ENCODE measurements at places on chromosomes 13 and 19.

GRCh38 chr13:48266701-48267639, 34.0 kb downstream of the ITM2B start:
- no peak for DNase-seq

DNA sequence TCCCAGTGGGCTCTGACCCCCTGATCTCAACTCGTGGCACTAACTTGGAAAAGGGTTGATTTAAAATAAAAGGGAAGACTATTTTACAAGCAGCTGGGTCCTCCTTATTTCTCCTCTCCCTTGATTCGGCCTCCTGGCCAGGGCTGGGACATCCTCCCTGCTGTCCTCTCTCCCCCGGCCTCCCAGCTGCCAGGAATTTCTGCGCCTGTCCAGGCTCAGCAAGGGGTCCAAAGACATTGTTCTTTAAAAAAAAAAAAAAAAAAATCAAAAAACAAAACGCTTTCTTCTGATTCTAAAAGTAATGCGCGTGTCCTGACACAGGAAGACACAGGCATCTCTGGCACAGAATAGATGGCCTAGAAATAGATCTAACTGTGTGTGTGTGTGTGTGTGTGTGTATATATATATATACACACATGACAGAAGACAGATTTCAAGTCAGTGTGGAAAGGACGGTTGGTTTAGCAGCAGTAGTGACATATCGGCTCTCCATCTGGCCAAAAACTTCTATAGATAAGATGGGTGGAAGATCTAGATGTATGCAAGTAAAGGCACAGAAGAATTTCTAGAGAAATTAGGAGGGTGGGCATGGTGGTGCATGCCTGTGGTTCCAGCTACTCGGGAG, 12.3 kb upstream of the LENG8 start:
- no peak for DNase-seq

GRCh38 chr19:47228168-47228936, 2.6 kb downstream of the BBC3 start:
- peak; percentile 41 for DNase-seq

GRCh38 chr19:3333662-3334061, 32.7 kb upstream of the NFIC start:
- no peak for DNase-seq

DNA sequence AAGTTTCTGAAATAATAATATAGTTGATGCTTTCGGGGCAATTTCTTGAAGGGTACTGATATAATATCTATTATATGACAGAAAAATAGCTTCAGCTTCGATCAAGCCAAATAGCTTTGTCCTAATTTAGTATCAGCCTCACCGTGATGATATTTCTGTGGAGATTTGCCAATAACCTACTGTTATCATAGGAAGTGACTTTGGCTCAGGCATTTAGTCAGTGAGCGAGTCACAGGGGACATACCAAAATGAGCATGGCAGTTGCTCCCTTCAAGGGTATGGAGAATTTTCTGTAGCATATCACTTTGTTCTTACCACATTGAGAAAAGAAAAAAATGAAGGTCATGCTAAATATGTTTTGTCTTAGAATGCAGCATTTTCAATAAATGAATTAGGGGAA, 767.6 kb upstream of the SLITRK1 start:
- DNase-seq, result no peak

GRCh38 chr19:35939307-35940077, 3.3 kb downstream of the LRFN3 start:
- peak; percentile 26 for DNase-seq

DNA sequence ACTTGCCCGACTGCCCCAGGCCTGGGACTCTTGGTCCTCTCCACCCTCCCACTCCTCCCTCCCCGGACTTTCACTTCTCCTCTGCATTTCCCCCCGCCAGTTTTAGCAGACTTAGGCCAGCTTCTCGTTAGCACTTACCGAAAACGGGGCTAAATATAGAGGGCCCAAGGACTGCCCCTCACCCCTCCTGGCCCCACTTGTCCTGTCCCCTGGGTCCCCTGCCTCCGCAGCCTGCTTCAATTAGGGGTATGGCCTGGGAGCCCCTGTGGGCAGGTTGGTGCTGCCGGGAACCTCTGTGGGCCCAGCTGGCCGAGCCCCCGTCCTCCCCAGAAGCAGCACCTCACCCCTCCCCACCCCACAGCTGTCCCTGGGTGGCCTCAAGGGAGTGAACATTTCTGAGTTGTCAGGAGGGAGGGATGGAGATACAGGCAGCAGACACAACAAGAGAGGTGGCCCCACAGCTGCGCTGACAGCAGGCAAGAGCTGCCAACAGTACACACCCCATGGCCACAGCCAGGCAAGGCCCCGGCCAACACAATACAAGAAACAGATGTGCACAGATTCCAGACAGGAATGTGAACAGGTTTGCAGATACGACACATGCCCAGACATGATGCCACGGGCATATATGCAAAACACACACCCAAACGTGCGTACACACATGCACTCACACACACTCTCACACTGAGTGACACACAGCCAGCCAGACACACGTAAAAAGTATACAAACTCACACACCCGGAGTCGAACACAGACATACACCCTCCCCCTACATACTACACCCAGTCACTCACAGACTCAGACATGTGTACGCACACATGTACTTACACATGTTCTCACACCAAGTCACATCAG, 2.6 kb downstream of the POU2F2 start:
- no peak for DNase-seq

- no peak for DNase-seq
Measured at GRCh38 chr19:15173746-15174404, 26.9 kb downstream of the NOTCH3 start.
